ENCODE measurements at places on chromosomes 4 and X.

DNA sequence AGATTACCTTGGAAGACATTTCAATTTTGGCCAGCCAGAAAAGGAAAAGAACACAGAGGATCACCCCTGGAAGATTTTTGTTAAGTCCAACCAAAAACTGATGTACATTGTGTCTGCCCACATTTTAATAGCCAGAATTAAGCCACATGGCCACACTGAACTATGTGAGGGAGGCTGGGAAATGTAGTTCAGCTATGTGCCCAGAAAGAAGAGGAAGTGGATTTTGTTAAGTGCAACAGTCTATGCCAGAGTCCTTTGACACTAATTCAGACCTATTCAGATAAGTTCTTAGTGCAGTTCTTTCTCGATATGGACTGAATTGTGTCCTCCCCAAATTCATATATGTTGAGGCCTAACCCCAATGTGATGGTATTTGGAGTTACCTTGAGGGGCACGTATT, 18.4 kb downstream of the PRPS1 start:
- no peak for DNase-seq

DNA sequence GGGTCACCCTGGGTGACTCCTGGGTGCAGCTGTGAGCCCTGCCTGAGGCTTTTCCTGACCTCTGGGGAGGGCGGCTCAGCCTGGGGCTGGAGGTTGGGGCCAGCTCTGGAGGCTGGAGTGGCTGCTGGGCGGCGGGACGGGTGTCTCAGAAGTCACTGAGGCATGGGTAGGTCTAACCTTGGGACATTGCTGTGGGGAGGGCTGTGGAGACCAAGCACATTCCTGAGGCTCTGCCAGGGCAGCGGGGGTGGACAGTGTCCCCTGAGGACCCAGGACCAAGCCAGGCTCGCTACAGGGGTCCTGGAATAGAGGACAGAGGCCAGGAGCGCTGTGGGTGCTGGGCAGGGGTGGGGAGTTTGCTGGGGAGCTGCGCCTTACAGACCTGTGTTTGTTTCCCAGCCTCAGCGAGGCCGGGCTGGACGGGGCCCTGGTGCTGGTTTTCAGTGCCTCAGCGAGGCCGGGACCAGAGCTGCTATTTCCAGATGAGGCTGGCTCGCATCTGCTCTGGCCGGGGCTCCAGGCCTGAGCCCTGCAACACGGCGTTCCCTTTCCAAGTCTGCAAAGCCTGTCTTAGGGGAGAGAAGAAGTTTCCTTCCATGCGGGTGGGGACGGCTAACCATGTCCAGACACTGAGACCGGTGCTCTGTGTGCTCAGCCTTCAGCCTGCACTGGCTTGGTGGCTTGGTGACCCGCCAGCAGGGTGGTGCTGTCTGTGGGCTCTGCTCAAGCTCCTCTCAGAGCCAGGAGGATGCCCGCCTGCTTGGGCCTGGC, 3.0 kb upstream of the SLC25A6 start:
- DNase-seq, result no peak

GRCh38 chr4:176270669-176271068, 1.6 kb upstream of the ASB5 start:
- DNase-seq, result peak; percentile 59

DNA sequence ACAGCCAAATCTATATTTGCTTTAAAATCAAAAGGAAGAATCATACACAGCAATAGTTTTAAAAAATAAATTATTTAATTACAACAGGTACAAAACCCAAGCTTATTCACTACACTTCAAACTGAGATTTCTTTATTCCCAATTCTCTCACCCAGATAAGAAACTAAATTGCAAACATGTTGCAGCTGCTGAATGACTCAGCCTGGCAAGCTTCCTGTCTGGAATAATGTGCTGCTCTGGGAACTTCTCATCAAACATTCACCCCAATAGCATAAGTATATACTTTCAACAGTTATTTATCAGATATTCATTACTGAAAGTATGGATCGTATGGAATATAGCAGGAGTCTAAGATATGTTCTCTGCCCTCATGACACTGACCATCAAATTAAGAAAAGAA, 43.0 kb upstream of the GABRA2 start:
- DNase-seq, result peak; percentile 35

DNA sequence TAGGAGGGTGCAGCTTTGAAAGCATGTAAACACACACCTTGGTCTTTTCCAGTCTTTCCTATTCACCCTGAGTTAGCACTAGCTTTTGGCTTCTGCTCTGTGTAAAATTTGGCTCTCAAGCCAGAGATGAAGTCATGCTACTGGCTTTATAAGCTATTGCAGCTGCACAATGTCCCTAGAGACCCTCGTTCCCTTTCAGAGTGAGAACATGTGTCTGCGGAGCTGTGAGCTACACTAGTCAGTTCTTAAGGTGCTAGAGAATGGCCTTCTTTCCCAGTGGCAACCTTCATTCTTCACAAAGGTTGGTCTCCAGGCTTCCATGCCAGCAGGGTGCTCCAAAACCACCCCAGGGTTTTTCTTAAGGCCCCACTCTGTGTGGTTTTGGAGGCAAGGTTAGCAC, 199.1 kb downstream of the SPATA18 start:
- DNase-seq, result peak; percentile 75

DNA sequence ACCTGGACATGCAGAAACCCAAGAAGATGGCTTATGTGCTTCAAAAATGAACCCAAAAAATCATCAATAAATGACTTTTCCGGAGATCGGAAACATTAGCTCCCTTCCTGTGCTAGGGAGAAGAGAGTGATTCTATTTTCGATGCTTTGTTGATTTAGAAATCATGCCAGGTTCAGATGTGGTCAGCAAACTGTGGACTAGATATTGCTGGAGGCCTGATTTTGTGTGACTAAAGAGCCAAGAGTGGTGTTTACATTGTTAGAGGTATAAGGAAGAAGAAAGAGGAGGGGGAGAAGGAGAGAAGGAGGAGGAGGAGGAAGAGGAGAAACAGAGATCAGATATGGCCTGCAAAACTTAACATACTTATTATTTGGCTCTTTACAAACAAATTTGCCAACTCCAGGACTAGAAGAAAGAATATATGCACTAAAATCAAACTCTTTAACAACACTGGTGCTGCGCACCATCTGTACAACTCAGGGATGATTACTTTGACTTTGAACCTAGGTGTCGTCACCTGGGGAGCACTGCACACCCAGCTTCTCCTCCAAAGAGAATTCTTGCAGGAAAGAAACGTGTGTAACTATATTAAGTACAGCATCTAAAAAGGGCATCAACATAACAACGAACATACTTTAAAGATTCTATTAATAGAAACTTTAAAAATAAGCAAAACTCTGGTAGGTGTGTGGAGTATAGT, 664.9 kb upstream of the LCORL start:
- DNase-seq, result no peak

DNA sequence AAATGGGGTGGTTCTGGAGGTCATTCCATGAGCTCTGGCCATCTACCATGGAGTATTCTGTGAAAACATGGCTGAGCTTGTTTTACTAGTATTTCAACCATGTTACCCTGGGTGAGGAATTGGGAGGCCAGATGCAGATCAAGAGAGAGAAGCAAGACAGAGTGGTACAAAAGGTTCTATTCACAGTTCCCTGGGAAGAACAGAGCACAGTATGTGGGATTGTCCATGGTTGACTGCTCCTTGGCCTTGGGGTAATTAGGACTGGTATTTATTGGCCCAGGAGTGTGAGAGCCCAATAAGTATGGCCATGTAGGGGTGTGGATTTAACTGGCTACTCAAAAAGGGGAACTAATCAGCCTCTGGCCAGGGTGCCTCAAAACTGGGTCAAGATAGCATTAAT, 239.7 kb upstream of the GATB start:
- DNase-seq, result no peak

DNA sequence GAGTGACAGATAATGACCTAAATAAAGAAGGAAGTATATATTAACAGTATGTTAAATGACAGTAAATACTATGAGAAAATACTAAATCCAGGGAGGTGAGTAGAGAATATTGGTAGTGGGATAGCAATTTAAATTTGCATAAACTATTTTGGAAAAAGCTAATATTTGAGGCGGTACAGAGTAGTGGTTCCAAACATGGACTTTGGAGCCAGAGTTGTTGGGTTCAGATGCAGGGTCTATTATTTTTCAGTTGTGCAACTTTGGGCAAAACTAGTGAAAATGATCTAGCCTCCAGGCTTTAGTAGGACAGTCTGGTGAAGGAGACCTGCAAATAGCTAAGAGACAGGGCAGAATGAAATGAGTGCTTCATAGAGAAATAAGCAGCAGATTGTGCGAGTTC, 84.8 kb upstream of the SOX3 start:
- no peak for DNase-seq

GRCh38 chrX:16063141-16063540, 60.2 kb upstream of the GRPR start:
- no peak for DNase-seq

- no peak for DNase-seq
Measured at GRCh38 chrX:136710325-136710951, 62.5 kb downstream of the CD40LG start.

DNA sequence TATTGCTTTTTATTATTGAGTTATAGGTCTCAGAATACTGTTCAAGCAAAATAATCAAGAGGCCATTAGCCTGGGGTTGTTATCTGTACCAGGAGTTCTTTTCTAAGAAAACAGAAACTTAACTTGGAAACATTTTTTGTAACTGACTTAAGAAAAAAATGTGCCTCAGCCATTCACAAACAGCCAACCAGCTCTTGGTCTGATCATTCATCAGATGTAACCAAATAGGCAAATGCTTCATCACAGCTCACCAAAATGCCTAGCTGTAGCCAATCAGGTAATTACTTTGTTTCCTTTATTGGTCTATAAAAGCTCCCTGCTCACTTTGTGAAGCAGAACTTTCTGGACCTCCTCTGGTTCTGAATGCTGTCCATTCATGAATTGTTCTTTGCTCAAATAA, 387.7 kb downstream of the FAT4 start:
- no peak for DNase-seq

DNA sequence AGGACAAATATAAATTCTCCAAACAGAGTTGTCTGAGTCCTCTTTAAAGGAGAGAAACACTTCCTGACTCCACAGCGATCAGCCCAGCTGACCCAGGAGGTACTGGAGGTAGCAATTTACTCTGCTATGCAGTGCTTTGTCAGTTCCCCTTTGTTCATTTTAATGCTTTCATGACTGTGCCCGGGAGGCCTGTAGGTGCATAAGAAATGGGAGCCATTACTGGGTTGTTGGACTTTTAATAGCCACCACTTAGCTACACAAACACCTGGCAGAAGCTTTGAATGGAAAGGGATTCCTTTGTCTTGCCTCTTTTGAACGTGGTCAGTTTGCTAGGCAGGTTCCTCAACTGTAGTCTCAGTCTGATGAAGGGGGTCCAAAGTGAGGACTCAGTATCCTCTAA, 59.0 kb upstream of the AFF2 start:
- no peak for DNase-seq

DNA sequence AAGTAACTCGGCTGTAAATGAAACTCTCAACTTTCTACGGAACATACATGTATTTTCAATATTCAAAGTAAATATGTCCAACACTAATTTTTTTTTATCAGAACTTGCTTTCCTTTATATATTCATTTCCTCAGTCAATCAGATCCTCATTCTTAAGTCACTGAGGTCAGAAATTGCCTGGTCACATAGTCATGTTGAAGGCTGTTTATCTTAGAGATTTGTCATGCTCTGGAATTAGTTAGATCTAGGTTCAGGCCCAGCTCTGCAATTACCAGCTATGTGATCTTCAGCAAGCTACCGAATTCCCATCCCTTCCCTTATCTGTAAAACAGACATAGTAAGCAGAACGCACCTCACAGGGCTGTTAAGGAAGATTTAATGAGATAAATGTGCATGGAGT, 228.8 kb downstream of the SPCS3 start:
- no peak for DNase-seq

- no peak for DNase-seq
Measured at GRCh38 chr4:11428231-11428898, at the start of gene HS3ST1. HS3ST1 (minus strand) TSS chr4:11428894; CDS start chr4:11400005, 28,889 bp downstream.

DNA sequence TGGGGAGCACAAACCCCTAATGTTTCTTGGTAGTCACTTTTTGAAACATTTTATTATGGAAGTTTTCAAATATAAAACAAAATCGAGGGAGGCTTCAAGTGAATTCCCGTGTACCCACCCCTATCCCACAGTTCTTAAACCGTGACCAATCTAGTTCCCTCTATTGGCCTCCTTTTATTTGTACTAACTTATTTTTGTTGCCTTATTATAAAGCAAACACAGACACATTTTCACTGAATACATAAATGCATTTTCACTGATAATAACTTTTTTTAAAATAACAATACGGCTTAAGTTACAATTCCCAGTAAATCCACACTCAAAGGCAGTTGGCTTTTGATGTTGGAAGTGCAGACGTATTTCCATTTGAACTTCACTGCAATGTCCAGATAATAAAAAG, 9.3 kb downstream of the HMX1 start:
- DNase-seq, result no peak

DNA sequence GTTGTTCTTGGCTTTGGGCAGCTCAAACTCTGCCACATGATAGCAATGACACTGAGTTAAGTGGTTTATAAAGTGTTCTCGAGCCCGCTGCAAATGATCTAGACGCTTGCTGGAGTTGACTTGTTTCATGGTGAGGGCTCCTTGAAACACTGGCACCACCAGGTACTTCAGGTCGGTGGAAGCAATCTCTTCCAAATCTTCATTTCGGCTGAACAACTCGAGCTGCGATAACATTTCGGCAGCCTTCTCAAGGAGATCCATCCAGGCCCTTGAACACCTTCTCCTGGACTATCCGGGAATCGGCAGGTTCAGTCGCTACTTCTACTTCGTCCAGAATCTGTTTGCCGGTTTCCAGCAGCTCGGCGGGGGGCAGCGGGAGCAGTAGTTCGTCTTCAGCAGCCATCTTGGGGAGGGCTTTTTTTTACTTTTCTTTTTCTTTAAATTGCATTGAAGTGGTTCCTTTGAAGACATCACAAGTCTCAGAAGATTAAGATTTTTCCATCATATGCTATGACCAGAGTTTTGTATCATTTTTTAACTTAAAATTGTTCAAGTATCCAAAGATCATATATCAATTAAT, 28.0 kb downstream of the HNRNPDL start:
- no peak for DNase-seq

- no peak for DNase-seq
Measured at GRCh38 chr4:56622176-56622575, 58.9 kb downstream of the HOPX start.

DNA sequence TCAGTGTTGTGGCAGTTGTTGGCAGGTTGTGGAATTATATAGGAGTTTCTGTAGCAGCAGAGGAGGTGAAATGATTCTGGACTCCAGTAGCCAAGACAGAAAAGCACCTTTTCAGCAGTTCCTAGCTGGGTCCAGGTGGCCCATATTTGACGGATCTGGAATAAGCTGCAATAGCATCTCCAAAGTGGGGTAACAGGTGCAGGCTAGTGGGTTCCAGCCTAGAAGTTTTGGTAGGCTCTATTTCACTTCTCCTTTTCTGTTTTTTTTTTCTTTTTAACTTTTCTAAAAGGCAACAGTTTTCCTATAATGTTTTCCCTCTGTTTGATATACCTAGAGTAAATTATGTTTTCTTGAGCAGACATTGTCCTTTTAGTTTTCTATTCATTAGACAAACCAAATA, 392.5 kb downstream of the C4orf33 start:
- no peak for DNase-seq

GRCh38 chr4:154364066-154364845, 127.3 kb downstream of the DCHS2 start:
- DNase-seq, result no peak

- DNase-seq, result no peak
Measured at GRCh38 chrX:34612036-34612435, 45.0 kb downstream of the TMEM47 start.

- no peak for DNase-seq
Measured at GRCh38 chr4:94877973-94878372, 120.2 kb downstream of the BMPR1B start.

GRCh38 chr4:59054086-59054485, 1943.9 kb upstream of the IGFBP7 start:
- no peak for DNase-seq

All from A673 (cell line).